ENCODE measurements at places on chromosomes 6 and 20.

DNA sequence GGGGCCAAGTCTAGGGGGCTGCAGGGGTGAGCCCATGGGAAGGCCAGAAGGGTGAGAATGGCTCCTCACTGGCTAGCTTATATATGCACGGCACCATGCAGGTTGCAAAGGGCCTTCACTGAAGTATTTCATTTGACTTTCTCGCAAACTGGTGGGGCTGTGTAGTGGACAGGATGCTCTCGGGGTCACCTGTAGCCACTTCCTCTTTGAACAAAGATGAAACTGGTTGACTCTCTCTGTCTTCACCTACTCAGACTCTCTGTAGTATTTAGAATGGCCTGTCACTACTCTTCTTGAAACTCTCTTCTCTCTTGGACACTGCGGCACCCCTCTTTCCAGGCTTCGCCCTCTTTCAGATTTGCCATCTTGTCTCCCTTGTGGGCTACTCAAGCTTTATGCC lies 560.5 kb downstream of the PKHD1 start:
- no peak for DNase-seq

- DNase-seq, result no peak
Measured at GRCh38 chr6:14068133-14068532, 49.4 kb upstream of the CD83 start.

GRCh38 chr6:5384276-5384675 lies 123.0 kb downstream of the FARS2 start:
- DNase-seq, result no peak

GRCh38 chr6:95681736-95682135 lies 104.4 kb downstream of the MANEA start:
- peak; percentile 7 for DNase-seq

DNA sequence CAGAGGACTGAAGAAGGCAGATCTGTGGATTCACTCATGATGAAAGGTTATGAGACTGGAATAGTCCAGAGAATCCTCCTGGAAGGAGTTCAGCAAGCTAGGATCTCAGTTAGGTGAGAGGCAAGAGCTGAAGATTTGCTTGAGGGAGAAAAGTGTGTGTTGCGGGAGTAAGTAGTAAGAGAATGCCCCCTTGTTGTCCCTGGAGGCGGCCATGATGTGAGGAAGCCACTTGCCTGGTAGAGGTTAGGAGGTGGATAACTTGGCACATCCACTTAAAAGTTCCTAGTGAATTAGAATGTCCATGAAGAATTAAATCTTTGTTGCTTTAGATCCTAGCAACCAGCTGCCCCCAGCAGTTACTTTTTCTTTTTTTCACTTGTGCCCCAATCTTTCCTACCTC lies 162.5 kb downstream of the MMS22L start:
- no peak for DNase-seq

DNA sequence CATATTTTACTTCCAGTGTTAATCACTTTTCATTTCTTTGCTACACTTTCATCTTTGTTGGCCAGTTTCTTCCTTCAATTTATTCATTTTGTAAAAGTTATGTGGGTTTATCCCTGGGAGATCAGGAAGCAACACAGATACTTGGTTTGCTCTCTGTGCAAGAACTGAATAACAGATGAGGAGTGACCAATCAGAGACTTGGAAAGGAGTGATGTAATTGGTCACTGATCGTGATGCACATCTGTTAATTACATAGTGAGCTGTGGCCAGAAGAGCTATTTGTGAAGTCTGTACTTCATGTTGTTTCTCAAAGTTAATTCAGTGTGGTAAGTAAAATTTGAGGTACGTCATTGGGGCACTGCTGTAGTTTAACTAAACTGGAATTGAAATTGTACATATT lies 21.3 kb downstream of the ANKRD6 start:
- DNase-seq, result no peak

GRCh38 chr20:40309731-40310130 lies 379.3 kb downstream of the MAFB start:
- DNase-seq, result no peak

DNA sequence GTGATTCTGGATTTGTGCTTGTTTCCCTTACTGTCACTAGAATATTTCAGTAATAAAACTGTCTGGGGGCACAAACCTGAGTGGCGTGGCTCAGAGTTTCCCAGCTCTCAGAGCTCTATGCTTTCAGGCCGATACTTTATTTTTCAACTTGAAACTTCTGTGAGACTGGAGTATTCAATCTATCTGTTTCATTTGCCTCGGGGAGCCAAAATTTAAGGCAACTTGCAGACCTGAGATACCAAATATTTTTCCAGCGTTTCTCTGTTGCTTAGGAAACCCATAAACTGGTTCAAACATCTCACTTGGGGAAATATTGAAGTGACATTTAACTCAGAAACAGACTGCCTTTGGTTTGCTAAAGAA lies 74.7 kb downstream of the SOBP start:
- no peak for DNase-seq

DNA sequence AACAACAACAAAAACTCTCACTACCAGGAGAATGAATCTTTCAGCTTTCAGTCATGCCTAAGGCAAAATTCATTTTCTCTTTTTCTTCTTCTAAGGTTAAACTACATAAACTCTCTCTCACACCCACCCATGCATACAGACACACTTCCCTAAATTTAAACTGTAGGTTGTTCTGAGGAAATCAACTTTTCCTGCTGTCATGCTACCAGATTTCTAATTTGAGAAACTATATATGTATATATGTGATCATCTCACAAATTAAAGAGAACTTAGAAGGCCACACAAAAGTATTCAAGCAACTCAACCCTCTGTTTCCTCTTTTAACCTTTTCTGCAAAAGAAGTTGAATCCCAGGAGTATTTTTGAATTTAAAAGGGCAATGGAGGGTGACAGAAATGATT lies 532.5 kb downstream of the KIF16B start:
- DNase-seq, result no peak

GRCh38 chr20:20237093-20237959 lies 130.6 kb upstream of the INSM1 start:
- DNase-seq, result peak; percentile 54

- DNase-seq, result no peak
Measured at GRCh38 chr20:21355981-21356380, 41.3 kb downstream of the NKX2-4 start.

- no peak for DNase-seq
Measured at GRCh38 chr6:144055121-144055931, 40.0 kb downstream of the SF3B5 start.

- no peak for DNase-seq
Measured at GRCh38 chr6:111074311-111074710, 13.0 kb upstream of the SLC16A10 start.

DNA sequence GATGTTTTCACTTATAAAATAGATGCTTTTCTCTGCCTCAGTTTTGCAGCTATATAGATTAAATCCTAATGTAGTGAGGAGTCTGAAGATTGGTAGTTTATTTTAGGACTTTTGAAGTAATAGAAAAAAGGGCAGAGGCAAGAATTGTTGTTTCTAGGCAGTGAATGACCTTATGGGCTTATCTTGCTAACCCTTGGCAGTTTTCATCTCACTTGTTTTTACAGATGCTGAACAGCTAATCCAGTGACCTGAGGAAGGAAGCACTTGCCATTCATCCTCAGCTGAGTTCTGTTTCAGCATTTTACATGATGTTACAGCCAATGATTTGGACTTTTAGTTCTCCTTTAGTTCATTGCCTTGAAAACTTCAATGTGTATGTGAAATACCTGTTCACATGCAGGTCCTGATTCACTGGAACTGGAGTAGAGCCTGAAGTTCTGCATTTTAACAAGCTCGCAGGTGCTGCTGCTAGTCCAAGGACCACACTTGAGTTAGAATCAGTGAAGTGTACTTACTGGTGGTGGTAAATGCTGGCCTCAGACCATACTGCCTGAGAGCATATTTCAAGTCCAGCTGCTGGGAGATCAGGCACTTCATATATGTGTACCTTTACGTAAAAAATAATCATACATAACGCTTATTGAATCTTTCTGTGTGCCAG lies 86.9 kb downstream of the TULP4 start:
- no peak for DNase-seq

- no peak for DNase-seq
Measured at GRCh38 chr6:149729824-149730223, 11.9 kb upstream of the LATS1 start.

GRCh38 chr6:135021310-135022049 lies 33.1 kb downstream of the HBS1L start:
- no peak for DNase-seq

GRCh38 chr6:166782520-166782919 lies 155.5 kb upstream of the RPS6KA2 start:
- no peak for DNase-seq

DNA sequence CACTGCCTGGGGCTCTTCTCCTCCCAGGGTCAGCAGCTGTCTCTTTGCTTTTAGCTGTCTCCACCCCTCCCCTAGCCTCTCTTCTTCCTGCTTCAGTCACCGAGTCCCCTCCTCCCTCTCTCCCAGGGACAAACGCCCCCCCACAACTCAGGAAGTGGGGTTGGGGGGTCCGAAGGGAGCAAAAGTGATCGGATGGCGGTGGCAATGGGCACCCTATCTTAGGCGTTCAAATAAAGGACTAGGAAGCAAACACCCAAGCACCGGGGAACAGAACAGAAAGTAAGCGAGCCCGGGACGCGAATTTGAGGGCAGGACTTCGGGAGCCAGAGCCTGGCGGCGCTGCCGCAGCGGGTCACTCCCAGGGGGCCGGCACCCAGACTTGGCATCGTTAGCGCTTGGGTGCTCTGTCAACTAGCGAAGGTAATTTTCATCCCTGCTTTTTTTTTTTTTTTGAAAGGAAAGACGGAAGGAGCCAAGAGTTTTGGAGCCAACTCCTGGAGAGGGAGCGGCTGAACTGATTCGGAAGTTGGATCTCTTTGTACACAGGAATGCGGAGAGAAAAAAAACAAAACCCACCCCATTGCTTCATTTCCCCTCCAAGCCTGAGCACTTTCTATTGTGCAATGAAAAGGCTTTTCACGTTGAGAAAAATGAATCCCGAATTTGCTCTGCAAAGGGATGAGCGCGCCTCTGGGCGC lies 815 bp upstream of the ITPR3 start:
- peak; percentile 42 for DNase-seq

DNA sequence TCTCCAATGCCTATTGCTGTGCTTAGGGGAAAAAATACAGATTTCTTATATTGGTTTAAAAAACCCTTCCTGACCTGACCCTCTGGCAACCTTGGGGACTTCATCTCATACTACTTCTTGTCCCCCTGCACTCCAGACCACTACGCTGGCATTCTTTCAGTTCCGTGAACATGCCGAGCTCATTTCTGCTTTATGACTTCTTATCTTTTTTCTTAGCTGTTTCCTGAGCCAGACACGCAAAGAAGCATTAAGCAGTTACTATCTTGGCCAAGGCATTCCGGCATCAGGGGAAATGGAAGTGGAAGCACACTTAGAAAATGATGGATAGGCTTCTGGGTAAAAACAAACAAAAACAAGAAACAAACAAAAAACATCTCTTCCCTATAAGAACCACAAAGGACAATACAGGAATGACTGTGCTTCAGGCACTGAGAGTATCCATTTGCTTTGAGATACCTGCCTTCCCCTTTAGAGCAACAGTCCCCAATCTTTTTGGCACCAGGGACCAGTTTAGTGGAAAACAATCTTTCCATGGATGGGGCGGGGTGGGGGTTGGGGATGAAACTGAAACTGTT lies 4.4 kb upstream of the CCDC28A start:
- no peak for DNase-seq

DNA sequence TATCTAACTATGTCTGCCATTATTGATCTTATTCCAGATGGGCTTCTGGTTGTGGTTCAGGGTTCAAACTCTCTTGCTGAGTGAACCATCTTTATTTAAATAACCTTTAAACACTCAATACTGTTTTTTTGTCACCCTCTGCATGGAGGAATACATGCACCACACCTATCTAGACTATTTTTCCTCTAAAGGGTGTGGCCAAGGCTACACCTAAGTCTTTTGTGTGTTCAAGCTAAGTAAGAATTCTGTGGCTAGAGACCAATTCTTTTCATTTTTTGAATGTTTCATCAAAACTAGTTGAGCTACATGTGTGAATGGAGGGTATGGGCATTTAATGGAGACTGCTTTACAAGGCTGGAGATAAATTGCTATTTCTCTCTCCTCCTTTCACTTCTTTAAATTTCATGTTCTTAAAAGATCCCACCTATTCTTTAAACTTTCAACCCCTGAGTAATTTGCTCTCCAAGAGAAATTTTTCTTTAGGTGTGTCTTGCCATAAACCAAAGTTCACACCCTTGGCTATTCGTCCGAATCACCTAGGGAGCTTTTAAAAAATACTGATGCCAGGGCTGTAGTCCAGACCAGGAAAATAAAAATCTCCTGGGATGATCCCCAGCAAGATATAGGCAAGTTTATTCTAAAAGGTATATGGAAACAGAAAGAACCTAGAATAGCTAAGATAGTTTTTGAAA lies 24.8 kb upstream of the MBOAT1 start:
- no peak for DNase-seq

- DNase-seq, result no peak
Measured at GRCh38 chr20:49627329-49627761, 59.4 kb upstream of the PTGIS start.

DNA sequence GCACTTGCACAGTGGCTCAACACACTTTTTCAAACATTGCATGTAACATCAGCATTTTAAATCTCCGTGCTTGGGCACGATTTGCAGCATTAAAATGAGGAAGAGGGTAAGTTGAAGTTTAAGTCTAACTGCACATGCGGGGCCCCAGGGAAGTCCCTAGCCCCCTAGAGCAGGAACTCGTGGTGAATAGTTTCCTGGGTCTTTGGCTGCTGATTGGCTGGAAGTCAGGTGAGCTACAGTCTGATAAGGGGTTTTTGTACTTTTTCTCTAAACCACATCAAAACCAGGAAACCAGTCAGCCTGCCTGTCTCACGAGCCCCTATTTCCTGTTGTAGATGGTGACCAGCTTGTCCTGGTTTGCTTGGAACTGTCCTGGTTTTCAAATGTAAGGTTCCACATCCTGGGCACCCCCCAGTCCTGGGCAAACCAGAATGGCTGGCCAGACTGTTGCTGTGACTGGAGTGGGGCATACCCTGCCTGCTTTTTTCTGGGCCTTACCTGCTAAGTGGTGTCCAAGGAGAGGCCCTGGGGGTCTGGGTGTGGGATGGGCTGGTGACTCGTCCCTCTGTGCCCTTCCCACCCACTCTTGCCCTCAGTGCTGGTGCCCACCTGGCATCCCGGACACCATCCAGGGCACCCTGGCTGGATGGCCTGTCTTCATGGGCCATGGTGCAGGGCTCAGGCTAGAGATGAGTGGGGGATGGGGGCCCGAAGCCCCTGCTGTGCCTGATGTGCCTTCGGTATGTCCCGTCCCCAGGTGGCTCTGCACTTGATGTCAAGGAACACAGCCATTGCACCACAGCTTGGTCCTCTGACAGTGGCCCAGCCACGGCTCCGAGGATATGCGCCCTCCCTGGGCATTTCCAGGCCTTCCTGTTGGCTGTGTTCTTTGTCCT lies 31.8 kb downstream of the SUN5 start:
- DNase-seq, result no peak

DNA sequence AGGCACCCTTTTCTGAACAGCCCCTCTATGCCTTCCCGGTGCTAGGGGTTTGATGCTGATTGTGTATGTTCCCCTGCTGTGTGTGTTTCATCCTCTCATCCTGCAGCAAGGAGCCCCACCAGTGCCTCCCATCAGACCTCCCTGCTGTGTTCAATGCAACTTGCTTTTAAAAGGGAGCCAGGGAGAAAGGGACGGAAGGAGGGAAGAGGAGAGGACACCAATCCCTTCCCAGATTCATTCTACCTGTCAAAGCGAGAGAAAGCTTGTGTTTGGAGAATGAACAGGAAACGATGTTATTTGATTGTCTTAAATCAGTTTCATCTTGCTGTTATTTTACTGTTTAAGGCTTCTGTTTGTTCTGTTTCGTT lies 259.2 kb downstream of the ADGB start:
- peak; percentile 14 for DNase-seq

GRCh38 chr20:63092660-63093215 lies 86.0 kb upstream of the BHLHE23 start:
- DNase-seq, result peak; percentile 0

- DNase-seq, result no peak
Measured at GRCh38 chr6:151914484-151914883, 107.0 kb downstream of the ESR1 start.

All from nephron progenitor cell (in vitro differentiated cells).